G401 (cell line): ENCODE measurements at places on chromosomes 11 and 22.
A peak's percentile ranks its signal among the peaks of the same experiment; 100 is the strongest.

- no peak for DNase-seq
Measured at GRCh38 chr11:3736816-3737215, 60.5 kb downstream of the NUP98 start.

GRCh38 chr11:1510928-1511327 is 24.3 kb upstream of the MOB2 start:
- no peak for DNase-seq

DNA sequence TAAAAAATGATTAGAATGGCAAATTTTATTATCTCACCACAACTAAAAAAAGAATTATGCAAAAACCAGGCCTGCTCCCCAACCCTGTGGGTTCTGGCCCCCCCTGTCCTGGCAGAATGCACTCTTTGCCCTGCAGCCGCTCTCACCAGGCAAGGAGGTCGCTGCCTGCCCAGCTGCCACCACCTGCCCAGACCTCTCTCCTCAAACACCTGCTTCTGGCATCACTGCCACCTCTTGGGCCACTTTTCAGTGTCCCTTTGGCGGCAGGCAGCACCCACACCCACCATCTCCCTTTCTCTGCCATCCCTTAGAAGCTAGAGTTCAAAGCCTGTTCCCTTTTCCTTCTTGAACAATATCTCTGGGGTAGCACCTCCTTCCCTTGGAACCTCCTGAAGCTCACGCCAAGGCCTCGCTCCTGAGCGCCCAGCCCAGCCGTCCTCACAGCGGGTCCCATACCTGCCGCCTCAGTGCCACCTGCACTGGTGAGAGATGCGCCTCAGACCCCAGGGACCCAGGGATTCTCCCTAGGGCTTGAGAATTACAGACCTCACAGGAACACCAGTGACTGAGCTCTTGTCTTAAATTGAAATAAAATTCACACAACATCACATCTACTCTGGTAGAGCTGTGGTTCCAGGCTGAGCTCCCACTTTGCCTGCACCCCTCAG is 44.6 kb downstream of the SGSM3 start:
- DNase-seq: no peak

GRCh38 chr11:78261367-78261766 is 72.6 kb downstream of the USP35 start:
- no peak for DNase-seq

DNA sequence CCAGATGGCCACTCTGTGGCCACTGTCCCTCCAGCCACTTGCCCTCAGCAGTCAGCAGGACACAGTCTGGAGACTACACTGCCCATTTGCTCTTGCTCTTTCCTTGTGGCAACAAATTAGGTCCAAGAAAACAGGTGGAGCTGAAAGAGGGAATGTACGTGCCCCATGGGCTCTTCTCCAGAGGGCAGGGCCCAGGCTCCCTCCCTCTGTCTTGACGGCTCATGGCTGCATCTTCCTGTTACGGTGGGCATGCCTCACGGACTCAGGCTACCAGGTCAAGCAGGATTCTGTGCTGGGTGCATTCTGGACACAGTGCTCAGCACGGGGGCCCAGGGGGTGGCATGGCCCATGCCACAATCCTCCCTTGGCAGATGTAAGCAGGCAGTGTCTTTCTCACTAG is 71.3 kb downstream of the MED15 start:
- DNase-seq: peak; percentile 80

DNA sequence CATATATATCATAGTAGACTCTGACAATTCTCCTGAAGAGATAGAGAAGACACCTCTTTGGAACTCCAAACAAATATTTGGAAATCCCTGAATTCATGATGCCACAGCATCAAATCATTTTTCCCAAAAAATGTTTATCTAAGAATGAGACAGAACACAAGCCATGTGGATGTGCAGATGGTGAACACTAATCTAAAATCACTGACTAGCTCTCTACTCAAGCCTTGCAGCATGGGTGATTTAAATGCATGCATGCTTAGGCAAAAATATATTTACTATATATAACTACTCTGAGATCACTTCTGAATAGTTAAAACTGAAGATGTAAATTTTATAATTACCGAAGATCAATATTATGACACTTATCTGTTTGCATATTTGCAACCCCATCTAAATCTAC is 289.9 kb downstream of the GUCY1A2 start:
- DNase-seq: no peak

GRCh38 chr11:20631519-20632168 is 32.2 kb downstream of the SLC6A5 start:
- no peak for DNase-seq

- DNase-seq: no peak
Measured at GRCh38 chr11:61095021-61095420, 7.3 kb upstream of the CD5 start.

DNA sequence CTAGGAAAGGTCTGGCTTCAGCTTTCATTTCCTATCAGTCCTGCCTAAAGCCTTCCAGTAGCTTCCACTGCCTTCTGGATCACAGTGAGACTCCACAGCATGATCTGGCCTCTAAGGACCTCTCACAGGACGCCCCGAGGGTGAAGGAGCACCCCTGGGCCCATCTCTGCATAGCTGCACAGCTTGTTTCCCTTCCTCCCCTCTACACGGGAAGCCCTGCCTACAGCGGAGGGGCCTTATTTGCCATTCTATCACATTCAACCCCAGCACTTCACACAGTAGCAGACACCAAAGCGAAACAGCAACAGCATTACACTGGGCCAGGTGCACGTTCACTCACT is 162.3 kb upstream of the GRK3 start:
- no peak for DNase-seq

DNA sequence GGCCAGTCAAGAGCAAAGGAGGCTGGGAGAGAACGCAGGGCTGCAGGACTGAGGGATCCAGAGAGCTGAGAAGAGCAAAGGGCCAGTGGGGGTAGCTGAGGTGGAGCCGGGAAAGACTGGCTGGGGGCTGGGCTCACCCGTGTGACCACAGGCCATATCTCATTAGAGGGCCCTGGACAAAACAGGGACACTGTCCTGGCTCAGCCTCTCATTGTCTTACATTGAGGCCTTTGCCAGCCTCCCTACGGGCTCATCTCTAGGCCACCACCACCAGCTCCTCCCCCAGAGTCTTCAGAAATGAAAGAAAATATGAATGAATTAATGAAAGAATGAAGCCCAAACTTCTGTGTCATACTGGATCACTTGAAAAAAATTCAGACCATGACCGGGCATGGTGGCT is 9.2 kb downstream of the RAB36 start:
- DNase-seq: no peak

DNA sequence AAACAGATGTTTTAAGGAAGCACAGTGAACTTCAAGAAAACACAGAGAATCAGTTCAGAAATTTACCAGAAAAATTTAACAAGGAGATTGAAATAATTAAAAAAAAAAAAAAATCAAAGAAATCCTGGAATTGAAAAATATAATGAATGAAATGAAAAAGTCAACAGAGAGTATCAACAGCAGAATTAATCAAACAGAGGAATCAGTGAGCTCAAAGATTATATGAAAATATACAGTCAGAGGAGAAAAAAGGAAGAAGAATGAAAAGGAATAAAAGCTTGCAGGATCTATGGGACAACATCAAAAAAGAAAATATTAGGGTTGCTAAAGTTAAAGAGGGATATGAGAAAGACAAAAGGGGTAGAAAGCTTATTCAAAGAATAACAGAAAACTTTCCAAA is 82.3 kb downstream of the XRRA1 start:
- DNase-seq: no peak
